Upper lobe of right lung (tissue), 1 donor: ENCODE measurements at places on chromosomes 4 and X. TPM values are rescaled to one million over a fixed set of nuclear protein-coding genes. Genes with fewer than 3 reads are reported as not detected.

DNA sequence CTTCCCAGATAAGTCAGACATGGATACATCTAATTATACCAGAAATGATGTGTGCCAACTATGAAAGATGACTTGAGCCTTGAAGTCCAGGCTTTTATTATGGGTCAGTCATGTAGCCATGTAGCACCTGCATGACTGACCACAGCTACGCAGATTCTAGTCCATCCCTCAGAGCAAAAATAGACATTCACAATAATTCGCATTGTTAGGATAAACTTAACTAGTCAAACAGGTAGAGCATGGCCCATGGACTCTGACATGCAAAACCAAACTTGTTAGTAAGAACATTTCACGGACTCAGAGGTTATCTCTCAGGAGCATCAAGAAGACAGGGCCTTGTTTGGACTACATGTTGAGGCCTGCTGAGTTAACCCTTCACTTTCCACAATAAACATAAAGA lies 132.6 kb downstream of the PWWP3B start:
- H3K4me1 ChIP-seq = no peaks in the 10 kb centered on the region
- no peak for DNase-seq
- no peaks in the 10 kb centered on the region for H3K36me3 ChIP-seq
- H3K27ac ChIP-seq = no peak overlapping the region
- H3K4me3 ChIP-seq = no peak overlapping the region
- no peaks in the 10 kb centered on the region for H3K27me3 ChIP-seq

- H3K27me3 ChIP-seq = no peaks in the 10 kb centered on the region
- H3K27ac ChIP-seq = no peak overlapping the region
- DNase-seq = no peak
- no peaks in the 10 kb centered on the region for H3K36me3 ChIP-seq
Observed at GRCh38 chrX:42495139-42495538, 282.8 kb downstream of the PPP1R2C start.

DNA sequence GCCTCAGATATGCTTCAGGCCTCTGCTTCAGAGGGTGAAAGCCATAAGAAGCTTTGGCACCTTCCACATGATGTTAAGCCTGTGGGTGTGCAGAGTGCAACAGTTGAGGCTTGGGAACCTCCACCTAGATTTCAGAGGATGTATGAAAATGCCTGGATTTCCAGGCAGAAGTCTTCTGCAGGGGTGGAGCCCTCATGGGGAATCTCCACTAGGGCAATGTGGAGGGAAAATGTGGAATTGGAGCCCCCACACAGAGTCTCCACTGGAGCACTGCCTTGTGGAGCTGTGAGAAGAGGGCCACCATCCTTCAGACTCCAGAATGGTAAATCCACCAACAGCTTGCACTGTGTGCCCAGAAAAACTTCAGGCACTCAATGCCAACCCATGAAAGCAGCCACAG lies 35.2 kb downstream of the TLR10 start:
- H3K27me3 ChIP-seq = no peaks in the 10 kb centered on the region
- no peaks in the 10 kb centered on the region for H3K36me3 ChIP-seq
- H3K4me3 ChIP-seq = no peak overlapping the region

The SCML2 gene
- 0.81 TPM for total RNA-seq

- no peak for DNase-seq
- H3K4me1 ChIP-seq = peaks cover 4% of the 10 kb centered on the region
- H3K27me3 ChIP-seq = no peaks in the 10 kb centered on the region
Observed at GRCh38 chr4:183852910-183853547, 52.1 kb upstream of the STOX2 start.

The APLN gene
- total RNA-seq = 7.9 TPM

The PCDH19 gene
- 0.17 TPM for total RNA-seq

The CDX4 gene
- total RNA-seq = not detected

DNA sequence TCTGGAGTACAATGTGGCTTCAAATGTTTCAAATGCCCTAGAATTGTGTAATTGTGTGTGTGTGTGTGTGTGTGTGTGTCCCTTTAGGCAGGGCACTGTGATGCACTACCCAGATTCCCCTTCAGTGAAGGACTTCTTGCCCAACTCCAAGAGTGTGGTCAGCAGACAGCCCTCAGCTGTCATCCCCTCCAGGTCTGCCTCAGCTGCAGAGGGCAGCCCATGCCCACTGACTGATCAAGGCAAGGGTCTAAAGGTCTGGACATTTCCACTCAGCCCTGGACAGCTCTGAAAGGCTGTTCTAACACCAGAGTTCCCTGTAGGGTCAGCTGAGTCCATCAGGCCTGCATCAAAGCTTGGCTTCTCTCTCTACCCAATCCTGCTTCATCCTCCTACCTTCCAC lies 83.9 kb upstream of the USP9X start:
- DNase-seq = no peak
- no peaks in the 10 kb centered on the region for H3K4me1 ChIP-seq
- H3K27ac ChIP-seq = no peak overlapping the region
- no peak overlapping the region for H3K4me3 ChIP-seq
- no peaks in the 10 kb centered on the region for H3K36me3 ChIP-seq

DNA sequence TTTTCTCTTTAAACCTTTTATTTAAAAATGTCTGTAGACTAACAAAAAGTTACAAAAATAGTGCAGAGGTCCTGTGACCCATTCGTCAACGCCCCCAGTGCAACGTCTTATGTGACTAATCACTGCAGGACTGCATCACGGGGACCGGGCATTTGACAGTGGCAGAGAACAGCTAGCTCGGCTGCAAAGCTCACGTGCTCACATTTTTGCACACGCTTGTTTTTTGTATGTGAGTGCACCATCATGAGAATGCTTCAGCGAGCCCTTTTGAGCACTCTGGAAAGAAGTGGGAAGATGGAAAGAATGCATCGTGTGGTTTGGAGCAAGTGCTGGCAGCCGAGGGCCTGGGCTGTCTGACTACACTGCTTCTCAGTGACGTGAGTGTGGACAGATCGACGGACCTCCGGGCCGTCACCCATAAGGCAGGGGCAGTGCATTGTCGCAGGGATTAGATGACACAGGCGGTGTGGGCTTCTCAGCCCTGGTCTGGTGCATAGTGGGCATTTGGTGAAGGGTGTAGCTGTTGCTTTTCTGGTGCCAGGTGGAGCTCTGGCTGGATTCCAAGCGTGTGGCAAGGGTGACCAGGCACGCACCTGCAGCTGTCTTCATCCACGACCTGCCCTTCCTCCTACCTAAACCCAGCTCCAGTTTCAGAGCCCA lies 17.7 kb downstream of the SPON2 start:
- peaks cover 9% of the 10 kb centered on the region for H3K4me1 ChIP-seq
- H3K4me3 ChIP-seq = no peak overlapping the region
- DNase-seq = no peak
- H3K36me3 ChIP-seq = no peaks in the 10 kb centered on the region
- no peaks in the 10 kb centered on the region for H3K27me3 ChIP-seq

The PDZD4 gene
- total RNA-seq = 8.3 TPM

The HSFX3 gene
- not detected for total RNA-seq

GRCh38 chr4:10506077-10506476 lies 48.9 kb upstream of the ZNF518B start:
- H3K36me3 ChIP-seq = no peaks in the 10 kb centered on the region
- H3K4me3 ChIP-seq = no peak overlapping the region
- no peak for DNase-seq
- no peak overlapping the region for H3K27ac ChIP-seq
- no peaks in the 10 kb centered on the region for H3K27me3 ChIP-seq
- no peaks in the 10 kb centered on the region for H3K4me1 ChIP-seq

The STATH gene
- total RNA-seq = not detected

GRCh38 chrX:65900850-65901844 lies 138.7 kb downstream of the VSIG4 start:
- H3K4me1 ChIP-seq = no peaks in the 10 kb centered on the region
- no peaks in the 10 kb centered on the region for H3K36me3 ChIP-seq
- no peak overlapping the region for H3K27ac ChIP-seq

DNA sequence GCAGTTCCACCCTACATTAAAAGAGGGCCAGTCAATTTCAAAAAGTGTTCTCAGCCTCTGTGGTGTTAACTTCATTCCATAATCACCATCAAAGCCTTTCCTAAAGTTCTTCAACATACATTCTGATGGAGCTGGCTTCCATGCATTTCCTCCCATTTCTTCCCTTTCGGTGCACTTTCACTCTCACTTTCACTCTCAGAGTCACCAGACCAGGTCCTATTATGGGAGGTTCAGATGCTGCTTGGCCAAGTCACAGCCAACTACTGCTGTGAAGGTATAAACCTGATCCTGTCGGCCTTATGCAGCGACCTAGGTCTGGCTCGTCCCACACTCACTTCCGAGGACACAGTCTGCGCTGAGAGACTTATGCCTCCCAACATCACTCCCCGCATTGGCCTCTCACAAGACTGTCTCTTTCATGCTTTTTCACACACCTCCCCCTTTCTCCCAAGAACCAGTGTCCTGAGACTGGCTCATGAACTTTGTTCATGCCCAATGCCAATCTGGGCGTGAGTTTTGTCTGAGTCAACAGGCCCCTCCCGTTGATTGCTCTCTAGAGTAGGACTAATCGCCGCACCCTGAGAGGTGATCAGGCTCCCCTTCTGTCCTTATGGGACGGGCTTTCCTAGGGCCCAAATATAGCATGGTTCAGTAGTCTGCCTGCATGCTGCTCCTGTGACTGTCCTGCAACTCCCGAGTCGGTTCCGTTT lies 60.8 kb upstream of the XAGE1B start:
- no peaks in the 10 kb centered on the region for H3K4me1 ChIP-seq
- no peak overlapping the region for H3K27ac ChIP-seq
- H3K36me3 ChIP-seq = no peaks in the 10 kb centered on the region
- DNase-seq = no peak
- H3K4me3 ChIP-seq = no peak overlapping the region
- no peaks in the 10 kb centered on the region for H3K27me3 ChIP-seq

DNA sequence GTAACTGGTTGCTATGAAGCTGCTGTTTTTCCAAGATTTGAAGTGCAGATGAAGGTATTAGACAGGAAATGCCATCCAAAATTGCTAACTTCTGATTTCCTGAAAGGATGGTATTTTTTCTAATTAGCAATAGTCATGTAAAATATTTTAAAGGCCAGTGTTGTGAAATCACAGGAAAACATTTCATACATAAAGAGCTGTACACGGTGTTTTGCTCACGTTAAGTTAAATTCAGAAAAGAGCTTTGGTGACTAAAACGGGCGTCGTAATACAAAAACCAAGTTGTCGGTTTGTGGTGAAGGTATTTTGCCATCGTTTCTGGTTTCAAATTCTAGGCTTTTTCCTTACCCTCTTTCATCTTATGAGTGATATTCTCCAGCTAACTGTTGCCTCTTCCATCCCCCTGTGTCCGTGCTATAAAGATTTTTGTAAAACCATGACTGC lies 39.8 kb downstream of the AFF1 start:
- H3K4me1 ChIP-seq = peaks cover 27% of the 10 kb centered on the region
- H3K27ac ChIP-seq = no peak overlapping the region
- H3K36me3 ChIP-seq = no peaks in the 10 kb centered on the region
- no peaks in the 10 kb centered on the region for H3K27me3 ChIP-seq
- no peak for DNase-seq

DNA sequence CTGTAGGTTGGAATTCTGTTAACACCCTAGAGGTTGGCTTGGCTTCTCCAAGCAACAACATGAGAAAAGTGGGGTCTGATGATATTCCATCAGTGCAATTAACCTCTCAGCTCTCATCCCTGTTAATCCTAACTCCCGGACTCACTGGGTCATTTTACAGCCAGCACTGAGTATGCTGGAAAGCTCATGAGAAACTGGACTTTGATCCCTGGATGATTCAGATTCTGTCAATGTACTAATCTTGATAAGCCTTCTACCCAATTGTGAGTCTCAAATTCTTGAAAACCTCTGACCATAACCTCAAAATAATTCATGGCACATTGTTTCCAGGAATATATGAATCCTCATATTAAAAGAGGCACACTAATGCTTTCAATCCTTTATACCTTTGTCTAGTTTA lies 244.3 kb upstream of the DCAF8L1 start:
- DNase-seq = no peak
- H3K27ac ChIP-seq = no peak overlapping the region
- no peaks in the 10 kb centered on the region for H3K27me3 ChIP-seq
- no peaks in the 10 kb centered on the region for H3K4me1 ChIP-seq
- no peak overlapping the region for H3K4me3 ChIP-seq

- H3K4me3 ChIP-seq = no peak overlapping the region
- no peak overlapping the region for H3K27ac ChIP-seq
- H3K36me3 ChIP-seq = no peaks in the 10 kb centered on the region
- H3K27me3 ChIP-seq = no peaks in the 10 kb centered on the region
- DNase-seq = no peak
Observed at GRCh38 chr4:38003102-38003501, 42.9 kb downstream of the PTTG2 start.

GRCh38 chrX:54695816-54696487 lies 102.1 kb downstream of the ITIH6 start:
- no peaks in the 10 kb centered on the region for H3K36me3 ChIP-seq
- H3K4me1 ChIP-seq = no peaks in the 10 kb centered on the region
- H3K27ac ChIP-seq = no peak overlapping the region
- no peak for DNase-seq
- no peaks in the 10 kb centered on the region for H3K27me3 ChIP-seq
- no peak overlapping the region for H3K4me3 ChIP-seq

DNA sequence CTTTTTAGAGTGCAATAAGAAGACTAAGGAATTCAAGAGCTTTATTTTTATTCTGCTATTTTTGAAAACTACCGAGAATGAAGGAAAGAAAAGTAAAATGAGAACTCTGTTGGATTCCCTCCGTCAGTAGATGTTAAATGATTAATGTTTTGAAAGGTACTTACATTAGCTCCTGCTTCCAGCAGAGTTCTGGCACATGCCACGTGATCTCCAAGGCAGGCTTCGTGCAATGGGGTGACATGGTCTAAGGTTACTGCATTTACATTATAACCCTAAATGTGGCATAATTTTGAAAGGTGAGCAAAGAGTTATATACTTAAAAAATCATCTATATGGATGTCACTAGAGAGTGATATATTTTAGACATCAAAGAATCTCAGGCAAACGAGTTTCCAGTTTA lies 26.8 kb upstream of the SPATA4 start:
- H3K27ac ChIP-seq = no peak overlapping the region
- DNase-seq = no peak
- H3K27me3 ChIP-seq = no peaks in the 10 kb centered on the region
- H3K4me1 ChIP-seq = no peaks in the 10 kb centered on the region
- no peaks in the 10 kb centered on the region for H3K36me3 ChIP-seq

The PRSS12 gene
- 5.4 TPM for total RNA-seq

DNA sequence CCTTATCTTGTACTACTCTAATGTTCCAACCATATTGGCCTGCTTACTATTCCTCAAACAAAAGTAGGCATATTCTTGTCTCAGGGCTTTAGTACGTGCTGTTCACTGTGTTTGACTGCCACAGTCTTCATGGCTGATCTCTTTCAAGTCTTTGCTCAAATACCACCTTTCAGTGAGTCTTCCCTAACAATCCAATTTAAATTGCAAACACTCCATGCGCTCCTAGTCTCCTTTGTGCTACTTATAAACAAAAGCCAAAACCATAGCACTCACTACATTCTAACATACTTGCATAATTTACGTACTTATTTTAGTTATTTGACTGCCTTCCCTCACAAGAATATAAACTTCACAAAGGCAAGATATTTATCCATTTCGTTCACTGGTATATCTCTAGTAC lies 1.7 kb upstream of the ART3 start:
- no peaks in the 10 kb centered on the region for H3K27me3 ChIP-seq
- H3K27ac ChIP-seq = no peak overlapping the region
- no peaks in the 10 kb centered on the region for H3K36me3 ChIP-seq
- no peak for DNase-seq
- no peak overlapping the region for H3K4me3 ChIP-seq

- H3K4me1 ChIP-seq = no peaks in the 10 kb centered on the region
- no peak overlapping the region for H3K4me3 ChIP-seq
- no peaks in the 10 kb centered on the region for H3K27me3 ChIP-seq
- no peak overlapping the region for H3K27ac ChIP-seq
- H3K36me3 ChIP-seq = no peaks in the 10 kb centered on the region
Observed at GRCh38 chrX:103101299-103102042, 8.5 kb upstream of the NXF3 start.

GRCh38 chrX:102966701-102967100 lies 29.6 kb downstream of the RAB40AL start:
- no peaks in the 10 kb centered on the region for H3K27me3 ChIP-seq
- no peaks in the 10 kb centered on the region for H3K4me1 ChIP-seq
- H3K27ac ChIP-seq = no peak overlapping the region
- H3K36me3 ChIP-seq = no peaks in the 10 kb centered on the region
